Activated naive CD4-positive, alpha-beta T cell treated with anti-CD3 and anti-CD28 coated beads, Interleukin-2, amount 10 ng/mL, durations not matched to agents 5 hours and 36 hours (primary cell): ENCODE measurements at places on chromosomes 13 and 19. TPM values are rescaled to one million over a fixed set of nuclear protein-coding genes. Genes with fewer than 3 reads are reported as not detected.

The PNMA8B gene
- 0.25 TPM for total RNA-seq

The AMH gene
- 8.0 TPM for total RNA-seq

The FCGBP gene
- total RNA-seq = 4.8 TPM

The CALR3 gene
- total RNA-seq = not detected

The ZNF491 gene
- total RNA-seq = 1.8 TPM

The C1QTNF9B gene
- not detected for total RNA-seq

The TMEM150B gene
- 0.29 TPM for total RNA-seq

The LIM2 gene
- total RNA-seq = not detected

The PTPRS gene
- total RNA-seq = not detected

The ZNF221 gene
- total RNA-seq = 1.8 TPM

The PPP1R13L gene
- total RNA-seq = 18.1 TPM

The ZNF99 gene
- not detected for total RNA-seq

The CCL25 gene
- 6.0 TPM for total RNA-seq

The SPPL2B gene
- total RNA-seq = 89.6 TPM

The DHDH gene
- 1.8 TPM for total RNA-seq

The CYP2S1 gene
- total RNA-seq = 1.8 TPM

The LSM7 gene
- total RNA-seq = 131 TPM

The SIRT2 gene
- total RNA-seq = 44.2 TPM

The ARHGEF1 gene
- 829 TPM for total RNA-seq

The ZNF284 gene
- total RNA-seq = 2.2 TPM

The MAMSTR gene
- 1.4 TPM for total RNA-seq

The UBE2L5 gene
- total RNA-seq = not detected

The CNN2 gene
- 504 TPM for total RNA-seq

The SLC25A41 gene
- not detected for total RNA-seq

The FSTL3 gene
- 3.6 TPM for total RNA-seq

The ZNF599 gene
- total RNA-seq = 6.9 TPM

The PLIN5 gene
- not detected for total RNA-seq

The PRTN3 gene
- not detected for total RNA-seq

The VSTM2B gene
- not detected for total RNA-seq

The CABP5 gene
- total RNA-seq = not detected

The CDX2 gene
- not detected for total RNA-seq

The RGL3 gene
- not detected for total RNA-seq

The URAD gene
- not detected for total RNA-seq

The PEAK3 gene
- total RNA-seq = 0.43 TPM

The ZNF331 gene
- total RNA-seq = 18.5 TPM

The MISP3 gene
- total RNA-seq = 1.8 TPM

The F10 gene
- not detected for total RNA-seq

The ZIK1 gene
- 9.4 TPM for total RNA-seq

The FCHO1 gene
- 85.4 TPM for total RNA-seq

The ZNF560 gene
- not detected for total RNA-seq

The CADM4 gene
- total RNA-seq = 0.51 TPM

The INSR gene
- 5.1 TPM for total RNA-seq

The CYP2A7 gene
- total RNA-seq = not detected

The SLC17A7 gene
- 0.23 TPM for total RNA-seq

The OR4F17 gene
- not detected for total RNA-seq
